ENCODE measurements at places on chromosomes 5 and 9.

- DNase-seq = no peak
Observed at GRCh38 chr9:74653410-74654080, 156.4 kb downstream of the RORB start.

DNA sequence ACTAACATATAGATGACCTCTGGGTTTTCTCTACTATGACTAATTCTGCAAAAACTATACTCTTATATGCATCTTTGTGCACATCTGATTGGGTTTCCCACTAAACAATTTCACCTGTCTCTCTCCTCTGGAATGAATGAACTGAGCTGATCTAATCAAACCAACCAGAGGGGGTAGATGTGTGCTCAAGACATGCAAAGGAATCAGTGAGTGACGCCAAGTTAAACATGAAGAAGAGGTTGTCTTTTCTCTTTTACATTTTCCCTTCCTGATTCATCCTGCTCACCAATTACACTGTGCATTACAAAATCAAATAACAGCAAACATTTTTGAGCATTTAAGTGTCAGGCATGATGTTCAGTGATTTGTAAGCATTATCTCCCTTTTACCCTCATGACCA, 29.6 kb upstream of the GRXCR2 start:
- DNase-seq = no peak

DNA sequence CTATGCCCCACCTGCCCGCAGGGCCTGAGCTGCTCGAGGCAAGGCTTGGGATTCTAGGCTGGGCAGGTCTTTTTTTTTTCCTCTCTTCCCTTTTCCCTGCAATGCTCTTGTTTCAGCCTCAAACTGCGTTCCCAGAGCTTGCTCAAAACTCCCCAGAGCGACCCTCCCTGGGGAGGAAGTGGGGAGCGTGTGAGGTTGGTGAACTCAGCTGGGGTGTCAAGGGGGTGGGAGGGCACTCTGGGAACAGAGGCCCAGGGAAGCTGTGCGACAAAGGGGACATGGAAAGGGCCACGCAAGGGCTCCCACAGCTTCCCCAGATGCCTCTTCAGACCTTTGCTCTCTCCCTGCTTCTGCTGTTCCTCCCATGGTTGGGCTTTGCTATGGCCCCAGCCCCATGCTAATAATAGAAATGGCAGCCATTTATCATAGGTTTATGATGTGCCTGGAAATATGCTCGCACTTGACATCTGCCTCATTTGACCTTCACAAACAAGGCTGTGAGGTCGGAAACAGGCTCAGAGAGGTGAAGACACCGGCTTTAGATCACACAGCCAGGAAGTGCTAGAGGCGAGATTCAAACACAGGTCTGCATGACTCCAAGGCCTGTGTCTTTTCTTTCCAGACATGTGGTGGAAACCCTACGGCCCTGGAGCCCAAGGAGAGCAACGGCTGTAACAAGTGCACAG, 40.9 kb upstream of the IL17B start:
- no peak for DNase-seq

DNA sequence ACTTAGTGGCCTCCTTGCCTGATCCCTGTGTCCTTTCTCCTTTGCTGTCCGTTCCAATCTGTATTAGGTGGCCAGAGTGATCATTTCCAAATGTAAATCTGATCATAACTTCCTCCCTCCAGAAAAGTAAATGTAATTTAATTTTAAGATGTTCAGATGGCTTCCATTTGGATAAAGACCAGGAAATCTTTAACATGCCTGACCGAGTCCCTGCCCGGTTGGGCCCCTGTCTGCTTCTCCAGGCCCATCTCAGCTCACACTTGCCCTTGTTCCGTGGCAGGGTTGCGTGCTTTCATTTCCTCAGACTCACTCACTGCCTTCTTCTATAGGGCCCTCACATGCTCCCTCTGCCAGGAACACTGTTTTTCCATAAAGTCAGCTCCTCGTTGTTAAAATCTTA, 7.6 kb downstream of the MAP3K1 start:
- no peak for DNase-seq

- no peak for DNase-seq
Observed at GRCh38 chr9:19748278-19749126, 40.3 kb downstream of the SLC24A2 start.

- no peak for DNase-seq
Observed at GRCh38 chr9:91359083-91359482, 2.6 kb downstream of the AUH start.

GRCh38 chr5:61333321-61333953, 1.4 kb downstream of the ZSWIM6 start:
- DNase-seq = peak; percentile 17

- no peak for DNase-seq
Observed at GRCh38 chr9:27586304-27586703, 13.0 kb upstream of the C9orf72 start.

GRCh38 chr5:146618434-146618833, 102.4 kb upstream of the GPR151 start:
- DNase-seq = no peak

- DNase-seq = no peak
Observed at GRCh38 chr9:114371973-114372917, 15.5 kb downstream of the AKNA start.

DNA sequence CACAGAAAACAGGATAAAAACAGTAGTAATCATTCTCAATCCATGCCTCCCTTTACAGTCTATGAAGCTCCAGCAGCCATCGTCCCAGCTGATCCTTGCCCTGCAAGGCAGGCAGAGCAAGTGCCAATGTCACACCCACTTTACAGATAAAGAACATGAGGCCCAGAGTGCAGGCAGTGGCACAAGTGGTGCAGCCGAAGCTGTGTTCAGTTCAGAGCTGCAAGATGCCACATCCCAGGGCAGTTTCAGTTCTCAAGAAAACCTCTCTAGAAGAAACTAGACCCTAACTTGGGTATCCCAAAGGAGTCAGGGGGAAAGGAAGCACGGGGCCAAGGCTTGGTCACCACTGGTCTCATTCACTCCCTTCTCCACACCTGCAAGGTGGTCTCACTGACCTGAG, 34.6 kb upstream of the CPLX2 start:
- no peak for DNase-seq
